ENCODE measurements at places on chromosomes 11 and 22.

DNA sequence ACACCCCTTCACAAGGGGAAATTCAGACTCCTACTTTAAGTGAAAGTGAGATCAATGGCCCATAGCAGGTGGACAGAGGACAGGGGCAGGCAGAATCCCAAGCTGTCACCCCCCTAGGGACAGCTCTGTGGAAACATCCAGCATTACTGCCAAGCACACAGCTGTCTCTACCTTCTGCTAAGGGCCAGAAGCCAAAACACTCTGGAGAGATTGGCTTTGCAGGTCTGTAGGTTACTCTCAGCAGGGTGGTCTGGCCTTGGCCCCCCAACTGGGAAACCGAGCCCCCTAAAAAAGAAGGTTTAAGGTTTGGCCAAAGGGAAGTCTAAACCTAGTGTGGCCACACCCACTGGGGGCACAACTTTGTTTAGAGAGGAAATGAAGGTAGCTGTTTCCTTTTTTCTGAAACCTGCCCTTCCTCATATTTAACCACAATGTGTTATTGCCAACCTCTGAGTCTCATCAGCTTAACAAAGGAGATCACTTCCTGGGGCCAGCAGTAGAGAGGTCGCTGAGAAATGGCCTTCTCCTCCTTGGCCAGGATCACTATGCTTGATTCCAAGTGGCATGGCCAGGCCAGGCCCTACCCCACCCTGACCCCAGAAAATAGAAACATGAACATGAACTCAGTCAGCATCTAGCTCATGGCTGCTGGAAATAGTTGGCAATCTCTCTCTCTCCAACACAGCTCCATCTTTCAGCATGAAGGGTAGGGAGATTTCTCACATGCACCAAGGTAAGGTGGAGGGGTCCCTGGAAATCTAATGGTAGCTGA is 25.9 kb upstream of the SCARF2 start:
- peak; percentile 61 for DNase-seq

DNA sequence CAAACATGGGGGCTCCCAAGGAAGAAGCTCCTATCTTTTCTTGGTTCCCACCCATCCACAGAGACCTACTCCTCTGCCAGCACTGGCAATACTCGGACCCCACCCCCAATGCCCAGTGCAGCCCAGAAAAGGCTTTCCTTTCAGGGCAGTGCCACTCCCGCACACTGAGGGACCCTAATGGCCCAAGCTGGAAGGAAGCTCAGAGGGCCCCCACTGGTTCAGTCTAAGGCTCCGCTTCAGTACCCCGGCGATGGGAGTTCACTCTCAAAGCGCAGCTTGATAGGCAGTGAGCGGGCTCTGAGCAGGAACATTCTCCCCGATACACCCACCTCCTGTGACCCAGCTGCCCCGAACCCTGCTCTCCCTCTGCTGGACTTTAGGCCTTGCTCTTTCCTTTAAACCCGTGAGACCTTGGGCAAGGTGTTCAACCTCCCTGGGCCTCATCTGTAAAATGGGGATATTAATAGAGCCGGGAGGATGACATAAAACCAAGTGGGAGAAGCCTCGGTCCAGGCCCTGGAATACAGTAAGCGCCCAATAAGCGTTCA is 48.4 kb downstream of the CHRDL2 start:
- no peak for DNase-seq

- DNase-seq: no peak
These were observed 24.8 kb downstream of the PAK1 start for GRCh38 chr11:77449060-77449521.

DNA sequence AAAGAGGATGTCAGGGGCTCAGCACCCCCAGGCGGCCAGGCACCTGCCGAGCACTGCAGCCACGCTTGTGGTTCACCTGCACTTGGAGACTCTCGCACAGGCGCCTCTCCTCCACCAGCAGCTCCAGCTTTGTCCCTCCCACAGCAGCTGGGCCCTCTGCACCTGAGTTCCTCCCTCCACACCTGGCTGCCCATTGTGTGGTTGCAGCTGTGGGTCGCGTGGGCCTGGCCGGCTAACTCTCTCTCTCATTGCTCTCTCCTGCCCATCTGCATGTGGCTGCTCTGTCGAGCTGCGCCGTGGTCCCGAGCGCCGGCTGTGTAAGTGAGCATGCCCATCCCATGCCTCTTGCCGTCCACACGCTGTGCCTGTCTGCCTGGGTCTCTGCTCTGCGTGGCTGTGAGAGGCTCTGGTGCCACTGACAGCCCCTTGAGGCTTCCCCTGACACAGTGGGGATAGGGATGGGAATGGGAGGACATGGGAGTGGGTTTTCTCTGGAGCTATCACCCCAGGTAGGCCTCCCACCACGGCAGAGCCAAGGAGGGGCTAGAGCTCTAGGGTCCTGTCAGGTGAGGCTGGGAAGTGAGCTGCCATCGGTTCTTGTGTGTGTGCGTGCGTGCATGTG is 8.5 kb upstream of the ACR start:
- no peak for DNase-seq

- no peak for DNase-seq
These were observed 29.8 kb downstream of the PICALM start for GRCh38 chr11:86039094-86039493.

DNA sequence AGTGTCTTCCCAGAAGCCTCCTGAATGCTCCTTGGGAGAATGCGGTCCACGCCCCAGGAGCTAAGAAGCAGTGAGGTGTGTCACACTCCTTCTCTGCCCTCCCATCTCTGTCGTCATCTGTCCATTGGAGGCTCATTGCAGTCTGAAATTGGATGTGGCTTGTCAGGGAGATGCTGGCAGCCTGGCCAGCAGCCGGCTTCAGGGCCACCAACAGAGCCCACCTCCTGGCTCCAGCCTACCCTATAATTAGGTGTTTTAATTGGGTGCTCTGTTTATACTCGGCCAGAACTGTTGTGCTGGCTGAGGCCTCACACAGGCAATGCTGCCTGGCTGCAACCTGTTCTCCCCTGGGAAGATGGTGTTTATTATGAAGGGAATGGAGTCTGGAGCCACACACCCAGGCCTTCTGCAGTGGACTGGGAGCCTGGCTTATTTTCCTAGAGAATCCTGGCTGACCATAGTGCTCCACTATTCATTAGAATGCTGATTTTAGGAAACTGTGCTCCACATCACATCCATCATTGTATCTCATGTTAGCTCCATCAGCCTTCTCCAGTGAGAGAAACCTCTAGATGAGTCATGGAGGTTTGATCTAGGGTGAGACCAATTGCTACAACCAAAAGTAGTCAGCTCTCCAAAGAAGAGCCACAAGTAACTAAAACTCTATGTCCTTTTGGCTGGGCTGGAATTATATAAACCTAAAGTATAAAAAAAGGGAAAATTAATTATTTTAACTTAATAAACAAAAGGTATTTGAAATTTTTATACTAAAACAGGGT is 86.8 kb upstream of the CRTAM start:
- no peak for DNase-seq

- no peak for DNase-seq
These were observed 18.4 kb downstream of the ACO2 start for GRCh38 chr22:41487037-41487935.

- DNase-seq: no peak
These were observed 251.8 kb upstream of the BLID start for GRCh38 chr11:122367809-122368231.

- DNase-seq: no peak
These were observed 54.7 kb downstream of the PICALM start for GRCh38 chr11:86014221-86014620.

DNA sequence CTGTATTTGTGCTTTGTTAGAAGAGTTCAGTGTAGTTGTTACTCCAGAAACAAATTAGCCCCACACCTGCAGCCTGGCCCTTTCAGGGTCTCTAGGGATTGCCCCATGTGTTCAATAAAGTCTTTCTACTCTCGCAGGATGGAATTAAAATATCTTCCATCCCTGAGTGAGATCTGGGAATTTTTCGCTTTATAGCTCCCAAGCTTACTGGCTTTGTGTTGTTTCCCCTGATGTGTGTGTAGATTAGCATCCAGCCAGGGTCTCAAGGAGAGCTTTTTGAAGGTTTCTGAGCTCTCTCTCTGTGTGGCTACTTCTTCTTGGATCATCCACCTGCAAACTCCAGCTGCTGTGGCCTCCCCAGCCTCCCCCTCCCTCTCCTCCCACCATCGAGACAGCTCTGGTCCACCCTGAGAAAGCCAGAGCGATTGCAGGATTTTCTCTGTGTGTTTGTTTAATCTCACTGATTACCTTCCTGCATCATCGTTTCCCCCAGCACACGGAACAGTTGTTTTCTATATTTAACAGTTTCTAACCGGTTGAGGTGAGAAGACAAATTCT is 553.5 kb downstream of the TBC1D22A start:
- no peak for DNase-seq

- no peak for DNase-seq
These were observed 20.2 kb downstream of the STARD10 start for GRCh38 chr11:72773696-72774095.

DNA sequence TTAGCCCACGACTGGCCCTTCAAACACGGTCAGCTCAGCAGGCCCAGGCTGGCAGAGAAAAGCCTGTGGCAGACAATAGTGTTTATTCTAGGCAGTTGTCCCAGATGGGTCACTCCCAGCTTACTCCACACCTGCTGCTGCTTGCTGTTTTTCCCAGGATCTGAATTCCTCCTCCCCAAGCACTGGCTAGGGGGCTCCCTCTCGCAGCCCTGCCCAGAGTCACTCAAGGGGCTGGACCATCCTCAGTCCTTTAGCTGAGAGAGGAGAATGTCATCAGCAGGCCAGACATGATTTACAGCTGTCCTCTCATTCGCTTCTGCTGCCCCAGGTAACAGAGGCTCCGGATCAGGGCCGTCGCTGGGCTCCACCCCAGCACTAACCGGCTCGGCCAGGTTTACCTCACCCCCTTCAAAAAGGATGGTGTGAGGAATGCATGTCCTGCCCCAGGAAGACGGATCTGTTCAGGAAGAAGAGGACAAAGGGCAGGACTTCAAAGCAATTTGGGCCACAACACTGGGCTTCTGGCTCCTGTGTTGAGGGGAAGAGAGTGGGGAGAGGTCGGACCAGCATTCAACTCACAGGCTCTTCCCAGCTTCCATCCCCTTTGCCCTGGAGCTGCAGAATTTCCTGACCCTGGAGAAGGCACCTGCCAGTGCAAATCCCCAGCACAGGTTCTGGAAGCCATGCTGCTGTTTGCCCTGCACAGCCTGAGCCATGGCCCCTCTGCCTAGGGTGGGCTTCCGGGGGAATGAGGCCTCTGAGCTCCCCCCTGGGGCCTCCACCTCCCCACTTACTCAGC is 59.7 kb upstream of the BARX2 start:
- no peak for DNase-seq

DNA sequence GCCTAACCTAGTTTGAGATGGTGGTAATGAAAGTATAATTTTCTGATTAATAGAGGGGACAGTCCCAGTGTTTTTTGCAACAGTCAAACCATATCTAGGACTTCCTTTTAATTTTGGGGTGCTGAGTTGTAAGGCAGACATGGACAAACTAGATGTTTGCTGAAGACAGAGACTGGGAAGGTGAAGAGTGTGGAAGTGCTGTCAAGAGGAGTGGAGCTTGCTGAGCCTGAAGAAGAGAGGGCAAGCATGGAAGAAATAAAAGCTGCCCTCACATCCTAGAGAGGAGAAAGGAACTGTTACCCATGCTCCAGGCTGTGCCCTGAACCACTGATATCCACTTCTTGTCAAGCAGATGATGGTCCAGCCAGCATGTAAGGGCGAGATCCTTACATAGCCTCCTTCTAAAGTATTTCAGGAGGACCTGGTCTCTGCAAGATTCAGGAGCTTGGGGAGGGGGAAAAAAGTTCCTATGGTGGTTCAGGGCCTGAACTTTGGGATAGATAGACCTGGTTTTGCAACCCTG is 51.4 kb downstream of the PRR5L start:
- DNase-seq: no peak

GRCh38 chr11:102319544-102319943 is 2.3 kb downstream of the BIRC3 start:
- no peak for DNase-seq

DNA sequence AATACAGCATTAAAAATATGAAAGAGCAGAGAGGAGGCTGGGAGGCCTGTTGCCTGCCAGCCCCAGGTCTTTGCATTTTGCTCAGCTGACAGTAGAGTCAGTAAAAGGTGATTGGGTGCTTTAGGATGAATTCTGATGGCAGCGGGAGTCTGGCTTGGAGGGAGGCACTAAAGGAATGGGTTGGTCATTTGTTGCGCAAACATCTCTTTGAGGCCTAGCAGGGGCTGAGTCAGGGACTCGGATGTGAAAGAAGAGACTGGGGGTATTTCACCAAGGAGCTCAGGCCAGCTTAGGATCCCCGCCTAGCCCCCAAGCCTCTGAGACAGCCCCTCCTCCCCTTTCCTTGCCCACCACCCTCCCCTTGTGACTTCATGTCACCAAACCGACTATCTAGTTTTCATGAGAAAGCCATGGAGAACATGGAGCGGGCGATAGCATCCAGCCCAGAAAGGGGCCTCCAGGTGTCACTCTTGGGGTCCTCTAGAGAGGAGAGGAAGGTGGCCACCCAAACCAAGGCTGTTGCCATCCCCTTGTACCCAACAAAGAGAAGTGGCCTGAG is 9.7 kb downstream of the DGKZ start:
- DNase-seq: no peak

- DNase-seq: no peak
These were observed 45.3 kb downstream of the MN1 start for GRCh38 chr22:27756212-27756660.

GRCh38 chr11:89235976-89236375 is 58.3 kb downstream of the TYR start:
- DNase-seq: no peak

DNA sequence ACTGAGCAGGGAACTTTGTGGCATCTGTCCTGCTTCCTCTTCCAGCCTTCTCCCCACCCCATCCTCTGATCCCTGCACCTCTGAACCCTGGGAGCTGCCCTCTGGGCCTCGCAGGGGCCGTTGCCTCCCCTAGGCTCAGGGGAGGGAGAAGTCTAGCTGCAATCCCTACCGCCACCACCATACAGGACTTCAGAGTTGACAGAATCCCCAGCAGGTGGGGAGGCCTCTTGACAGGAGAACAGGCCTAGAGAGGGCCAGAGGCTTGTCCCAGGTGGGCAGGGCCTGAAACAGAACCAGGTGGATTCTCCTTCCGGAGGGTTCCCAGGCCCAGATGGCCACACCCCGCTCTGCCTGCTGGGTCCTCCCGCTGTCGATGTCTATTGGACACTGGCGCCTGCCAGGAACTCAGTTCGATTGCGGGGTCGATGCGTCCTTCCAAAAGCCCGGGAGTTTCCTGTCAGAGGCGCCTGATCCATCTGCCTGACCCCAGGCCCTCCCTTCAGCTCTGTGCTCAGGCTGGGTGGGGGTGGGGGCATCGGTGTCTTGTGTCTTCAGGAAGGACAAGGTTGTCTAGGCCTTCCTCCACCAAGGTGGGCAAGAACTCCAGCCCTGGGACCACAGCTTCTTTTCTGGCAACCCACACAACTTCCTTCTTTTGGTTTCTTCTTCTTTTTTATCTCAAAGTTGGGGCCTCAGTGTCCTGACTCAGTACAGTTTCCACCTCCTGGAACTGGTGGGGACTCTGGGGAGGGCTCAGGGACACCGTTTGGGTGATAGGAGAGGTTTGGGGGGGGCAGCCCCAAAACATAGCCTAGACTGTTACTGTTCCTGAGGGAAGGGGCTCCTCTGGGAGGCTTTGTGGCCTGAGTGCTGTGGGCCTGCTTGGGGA is 6.4 kb downstream of the STARD10 start:
- DNase-seq: peak; percentile 10

GRCh38 chr11:8739309-8739793 is 56.8 kb downstream of the RPL27A start:
- no peak for DNase-seq
